ENCODE measurements at places on chromosomes 4 and X.

- DNase-seq = no peak
These were observed 2.1 kb upstream of the CCNG2 start for GRCh38 chr4:77154761-77155499.

DNA sequence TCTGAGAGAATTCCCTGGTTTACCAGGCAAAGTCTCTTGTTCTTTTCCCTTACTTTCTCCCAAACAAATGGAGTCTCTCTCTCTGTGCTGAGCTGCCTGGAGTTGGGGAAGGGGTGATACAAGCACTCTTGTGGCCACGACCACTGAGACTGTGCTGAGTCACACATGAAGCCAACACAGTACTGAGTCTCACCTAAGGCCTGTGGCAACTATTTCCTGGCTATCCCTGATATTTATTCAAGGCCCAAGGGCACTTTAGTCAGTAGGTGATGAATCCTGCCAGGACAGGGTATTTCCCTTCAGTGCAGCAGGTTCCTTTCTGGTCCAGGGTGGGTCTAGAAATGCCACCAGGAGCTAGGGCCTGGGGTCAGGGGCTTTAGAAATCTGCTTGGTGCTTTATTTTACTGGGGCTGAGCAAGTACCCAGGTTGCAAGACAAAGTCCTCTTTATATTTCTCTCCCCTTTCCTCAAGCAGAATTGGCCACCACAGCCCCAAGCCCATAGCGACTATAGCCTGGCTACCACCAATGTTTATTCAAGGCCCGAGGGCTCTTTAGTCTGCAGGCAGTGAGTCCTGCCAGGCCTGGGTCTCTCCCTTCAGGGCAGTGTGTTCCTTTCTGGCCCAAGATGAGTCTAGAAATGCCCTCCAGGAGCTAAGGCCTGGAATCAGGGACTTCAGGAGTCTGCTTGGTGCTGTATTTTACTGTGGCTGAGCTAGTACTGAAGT, 10.5 kb downstream of the ARL13A start:
- no peak for DNase-seq

DNA sequence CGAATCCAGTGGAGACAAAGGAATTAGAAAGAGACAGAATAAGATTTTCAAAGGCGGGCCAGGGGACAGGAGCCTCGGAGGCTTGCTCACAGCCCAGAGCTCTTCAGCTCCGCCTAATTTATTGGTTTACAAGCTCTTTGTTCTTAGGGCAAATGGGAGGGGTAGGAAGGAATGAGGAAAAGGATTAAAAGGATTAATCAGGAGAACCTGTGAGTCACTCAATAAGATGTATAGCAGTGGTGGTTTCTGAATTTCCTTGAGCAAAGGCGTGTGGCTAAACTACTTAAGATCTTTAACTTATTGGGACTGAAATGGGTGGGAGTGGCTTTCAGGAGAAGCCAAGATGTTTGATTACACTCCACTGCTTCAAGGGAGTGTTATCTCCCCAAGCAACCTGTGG, 456.0 kb upstream of the SPANXN1 start:
- no peak for DNase-seq

GRCh38 chr4:1309261-1310010, 19.7 kb downstream of the MAEA start:
- peak; percentile 16 for DNase-seq

- no peak for DNase-seq
These were observed 74.6 kb upstream of the FAAH2 start for GRCh38 chrX:57211906-57212305.

GRCh38 chr4:184860018-184860779, 34.4 kb upstream of the ACSL1 start:
- DNase-seq = no peak

DNA sequence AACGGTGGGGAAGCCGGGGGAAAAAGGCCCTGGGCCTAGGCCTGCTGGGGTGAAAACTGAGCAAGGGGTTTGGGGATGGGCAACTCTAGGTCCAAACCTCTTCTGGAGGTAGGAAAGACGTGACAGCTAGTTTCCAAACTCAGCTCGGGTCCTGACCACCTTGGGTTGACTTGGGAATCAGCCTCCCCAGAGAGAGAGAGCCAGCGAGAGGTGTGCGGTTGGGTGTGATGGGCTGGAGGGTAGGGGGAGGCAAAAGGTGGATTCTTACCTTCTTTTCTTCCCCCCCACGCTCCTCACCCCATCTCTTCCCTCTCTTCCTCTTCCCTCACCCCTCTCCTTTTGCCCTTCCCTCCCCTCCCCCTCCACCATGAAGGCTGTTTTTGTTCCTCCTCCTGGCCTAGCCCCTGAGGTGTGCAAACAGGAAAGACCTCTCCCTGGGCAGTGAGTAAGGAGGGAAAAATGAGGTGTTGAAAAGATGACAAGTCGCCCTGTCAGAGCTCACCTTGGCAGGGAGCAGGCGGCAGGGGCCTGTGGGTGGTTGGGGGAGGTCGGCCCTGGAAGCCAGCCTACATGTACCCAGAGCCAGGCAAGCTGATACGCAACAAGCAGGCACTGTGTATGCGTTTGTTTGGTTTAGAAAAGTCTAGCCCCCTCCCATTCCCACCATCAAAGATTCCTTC, 14.8 kb downstream of the PJA1 start:
- DNase-seq = no peak

DNA sequence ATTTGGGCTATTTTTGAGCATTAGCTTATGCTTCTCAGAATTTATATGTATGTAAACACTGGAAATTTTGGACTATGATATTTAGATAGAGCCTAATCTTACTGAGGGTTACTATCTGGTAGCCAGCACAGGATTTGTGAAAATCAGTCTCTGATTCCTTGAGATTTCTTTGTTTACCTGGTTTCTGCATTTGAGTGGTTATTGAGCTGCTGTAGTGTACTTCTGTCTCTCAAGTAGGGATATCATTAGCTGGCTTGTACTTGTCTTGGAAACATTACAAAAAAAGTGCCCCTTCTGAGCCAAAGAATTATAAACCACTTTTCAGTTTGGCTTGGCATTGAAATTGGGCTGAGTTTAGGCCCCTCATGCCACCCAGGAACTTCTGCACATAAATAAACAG, 49.7 kb downstream of the TLL1 start:
- DNase-seq = no peak

GRCh38 chrX:48703642-48704481, 7.3 kb downstream of the SUV39H1 start:
- DNase-seq = no peak

- DNase-seq = no peak
These were observed 104.8 kb upstream of the KIT start for GRCh38 chr4:54553001-54553400.

DNA sequence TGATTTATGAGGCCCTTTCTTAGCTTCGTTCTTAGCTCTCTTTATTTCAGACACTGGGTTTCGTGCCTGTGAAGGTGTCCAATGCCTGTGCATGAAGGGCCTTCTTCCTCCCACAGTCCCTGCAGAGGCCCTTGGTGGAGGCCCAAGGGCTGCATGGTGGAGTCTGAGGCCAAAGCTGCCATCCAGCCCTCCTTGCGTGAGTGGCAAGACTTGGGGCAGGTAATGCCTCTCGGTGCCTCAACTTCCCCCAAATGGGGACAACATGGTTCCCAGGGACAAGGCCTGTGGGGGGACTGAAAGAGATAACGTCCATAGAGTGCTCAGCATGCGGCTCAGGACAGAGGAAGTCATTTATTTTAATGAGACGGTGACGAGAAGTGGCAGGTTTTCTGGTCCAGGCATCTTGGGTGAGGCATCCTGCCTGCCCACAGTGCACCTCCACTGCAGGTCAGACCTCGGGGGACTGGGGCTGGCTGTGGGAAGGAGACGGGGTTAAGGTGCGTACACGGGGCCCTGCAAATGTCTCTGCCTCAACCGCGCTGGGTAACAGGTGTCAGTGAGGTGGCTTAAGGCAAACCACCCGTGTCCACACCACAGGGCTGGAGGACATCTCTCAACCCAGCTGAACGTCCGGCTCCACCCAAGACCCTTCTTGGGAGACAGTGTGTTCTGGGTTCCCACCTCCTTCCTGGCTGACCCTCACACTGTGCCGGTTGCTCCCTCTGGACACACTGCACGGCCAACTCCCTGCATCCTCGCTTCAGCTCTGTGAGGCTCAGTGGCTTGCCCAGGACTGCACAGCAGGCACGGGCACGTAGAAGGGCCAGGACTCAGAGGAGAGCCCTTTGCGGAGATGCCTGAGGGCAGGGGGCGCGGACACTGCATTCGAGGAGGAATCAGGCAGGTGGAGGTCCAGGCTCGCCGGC, 50.5 kb downstream of the PSAPL1 start:
- DNase-seq = no peak

GRCh38 chr4:62709618-62710252, 1509.6 kb downstream of the ADGRL3 start:
- DNase-seq = no peak

- DNase-seq = no peak
These were observed 152.6 kb upstream of the HAND2 start for GRCh38 chr4:173682609-173683008.

- DNase-seq = no peak
These were observed 140.2 kb downstream of the STIM2 start for GRCh38 chr4:27000820-27001219.

DNA sequence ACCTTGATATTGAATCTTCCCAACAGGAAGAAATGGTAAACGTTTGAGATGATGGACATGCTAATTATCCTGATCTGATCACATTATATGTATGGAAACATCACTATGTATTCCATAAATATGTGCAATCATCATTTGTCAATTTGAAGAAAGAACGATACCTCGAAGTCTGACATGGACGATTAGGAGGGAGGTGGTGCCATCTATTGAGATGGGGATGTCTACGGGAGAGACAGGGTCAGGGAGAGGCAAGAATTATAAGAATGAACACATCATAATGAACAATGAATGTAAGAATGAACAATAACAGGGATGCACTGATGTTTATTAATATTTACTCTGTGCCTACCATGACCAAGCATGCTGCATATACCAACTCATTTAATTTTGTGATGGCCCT, 93.7 kb upstream of the SOD3 start:
- DNase-seq = no peak

DNA sequence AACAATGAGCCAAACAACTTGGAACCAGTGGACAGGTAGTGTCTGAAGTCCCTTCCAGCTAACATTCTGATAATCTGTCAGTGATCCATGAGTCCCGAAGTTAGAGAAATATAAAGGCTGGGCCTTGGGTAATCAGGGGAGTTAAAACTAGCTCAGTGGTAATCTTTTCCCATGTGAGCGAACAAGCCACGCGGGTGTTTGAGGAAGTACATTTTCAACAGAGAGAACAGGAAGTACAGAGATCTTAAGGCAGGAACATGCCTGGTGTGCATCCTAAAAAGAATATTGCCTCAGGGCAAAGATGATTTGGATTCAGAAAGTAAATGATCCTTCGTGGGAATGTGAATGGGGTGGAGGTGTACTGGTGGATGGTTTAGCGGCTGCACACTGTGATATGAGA, 42.9 kb downstream of the FNIP2 start:
- no peak for DNase-seq

- DNase-seq = no peak
These were observed 74.6 kb upstream of the SH3RF1 start for GRCh38 chr4:169345316-169345721.

- no peak for DNase-seq
These were observed 286.4 kb downstream of the CRLF2 start for GRCh38 chrX:926070-926469.

DNA sequence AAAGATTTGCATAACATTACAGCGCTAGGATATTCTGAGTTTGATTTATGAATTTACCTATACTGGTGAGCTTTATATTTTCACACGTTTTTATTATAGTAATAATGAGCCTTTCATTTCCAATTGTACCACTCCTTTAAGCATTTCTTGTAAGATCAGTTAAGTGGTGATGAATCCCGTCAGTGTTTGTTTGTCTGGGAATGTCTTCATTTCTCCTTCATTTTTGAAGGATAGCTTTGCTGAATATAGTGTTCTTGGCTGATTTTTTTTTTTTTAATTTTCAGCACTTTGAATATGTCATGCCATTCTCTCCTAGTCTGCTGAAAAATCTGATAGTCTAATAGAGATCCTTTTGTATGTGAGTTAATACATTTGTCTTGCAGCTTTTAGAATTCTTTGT, 70.1 kb downstream of the IL15 start:
- no peak for DNase-seq

DNA sequence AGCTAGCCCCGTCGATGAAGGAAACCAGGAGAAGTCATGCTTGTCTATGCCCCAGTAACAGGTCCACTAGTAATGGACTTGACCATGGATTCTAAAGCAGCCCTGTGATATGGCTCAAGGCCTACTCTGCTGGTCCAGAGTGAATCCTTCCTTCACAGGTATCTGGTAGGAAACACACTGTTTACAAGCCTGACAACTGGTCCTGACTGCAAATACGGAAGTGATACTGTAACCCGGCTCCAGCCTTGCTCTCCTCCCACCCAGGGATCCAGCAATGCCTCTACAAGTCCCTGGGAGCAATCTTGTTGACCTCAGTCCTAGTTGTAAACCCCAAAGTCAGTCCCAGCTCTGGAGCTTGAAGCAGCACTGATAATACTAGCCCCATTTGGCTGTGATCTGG, 239.2 kb upstream of the GRID2 start:
- DNase-seq = no peak

GRCh38 chr4:187606581-187606980, 389.0 kb upstream of the ZFP42 start:
- no peak for DNase-seq

- no peak for DNase-seq
These were observed 127.9 kb downstream of the KLHL8 start for GRCh38 chr4:87092389-87093141.

GRCh38 chrX:152450076-152450475, 1.0 kb downstream of the GABRA3 start:
- no peak for DNase-seq

DNA sequence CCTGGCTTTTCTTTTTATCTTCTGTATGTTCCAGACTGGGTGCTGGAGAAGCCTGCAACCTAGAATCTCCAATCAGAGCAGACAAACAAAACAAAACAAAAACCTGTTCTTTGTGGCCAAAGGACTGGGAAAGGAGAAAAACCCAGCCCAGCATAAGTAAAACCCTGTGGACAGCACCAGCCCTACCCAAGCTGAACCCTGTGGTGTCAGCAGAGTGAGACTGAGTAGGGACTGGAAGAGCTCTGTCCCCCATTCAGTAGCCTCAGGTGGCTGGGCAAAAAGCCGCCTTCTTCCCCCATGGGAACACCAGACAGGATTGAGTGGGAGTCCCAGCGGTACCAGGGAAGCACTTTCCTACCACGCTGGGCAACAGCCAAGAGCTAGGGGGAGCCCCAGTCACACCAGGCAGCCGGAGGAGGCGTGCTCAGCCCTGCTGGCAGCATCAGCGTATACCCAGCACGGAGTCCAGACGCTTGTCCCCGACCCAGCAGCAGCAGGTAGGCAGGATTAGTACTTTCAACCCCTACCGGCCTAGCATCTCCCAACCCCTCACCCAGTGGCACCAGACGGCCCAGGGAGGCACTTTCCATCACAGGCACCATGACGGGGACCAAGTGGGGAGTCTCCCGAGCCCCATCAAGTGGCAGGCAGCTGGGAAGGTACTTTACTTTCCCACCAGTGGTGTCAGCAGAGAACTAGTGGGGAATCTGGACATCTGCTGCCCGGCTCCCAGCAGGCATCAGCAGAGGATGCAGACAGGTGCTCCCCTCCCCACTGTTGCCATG, 8.6 kb upstream of the JADE3 start:
- DNase-seq = no peak
